ENCODE measurements at places on chromosomes 1 and 21. TPM values are rescaled to one million over a fixed set of nuclear protein-coding genes. Genes with fewer than 3 reads are reported as not detected.

ERICH3 gene
- not detected for total RNA-seq

LCE1B gene
- total RNA-seq = not detected

OR2L3 gene
- not detected for total RNA-seq

ABCG1 gene
- 4.5 TPM for total RNA-seq

TNFSF4 gene
- 0.87 TPM for total RNA-seq

RGS16 gene
- 0.66 TPM for total RNA-seq

CDK11B gene
- total RNA-seq = 8.3 TPM

GPR157 gene
- total RNA-seq = 1.9 TPM

OXCT2 gene
- total RNA-seq = 4.1 TPM

RAD54L gene
- total RNA-seq = 0.50 TPM

RGS1 gene
- total RNA-seq = not detected

FCGR1A gene
- not detected for total RNA-seq

MLLT11 gene
- 3.1 TPM for total RNA-seq

LYPD8 gene
- not detected for total RNA-seq

ZNF648 gene
- not detected for total RNA-seq

RPE65 gene
- not detected for total RNA-seq

S100A7A gene
- total RNA-seq = not detected

ZNF593OS gene
- not detected for total RNA-seq

PODN gene
- total RNA-seq = 87.5 TPM

LAD1 gene
- total RNA-seq = not detected

IL20 gene
- not detected for total RNA-seq

Data from smooth muscle cell of trachea (primary cell).